ENCODE measurements at places on chromosomes 2 and 18.

DNA sequence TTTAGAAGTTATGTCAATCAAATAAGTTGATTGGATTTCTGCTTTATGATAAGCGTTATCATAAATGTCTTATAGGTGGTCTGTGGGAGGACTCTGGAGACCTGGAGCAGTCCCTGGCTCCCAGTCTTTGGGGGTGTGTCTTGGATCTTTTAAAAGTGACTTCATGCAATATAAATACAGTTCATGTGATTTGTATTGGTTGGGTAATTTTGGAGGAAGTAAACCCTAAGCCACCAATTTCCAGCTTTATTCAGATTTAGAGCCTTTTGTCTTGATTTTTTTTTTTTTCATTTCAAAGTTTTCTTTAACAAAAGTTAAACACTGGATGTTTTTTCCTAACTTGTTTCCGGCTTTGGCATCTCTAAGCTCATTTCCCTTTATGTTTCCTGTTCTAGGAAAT, 68.8 kb downstream of the MAP4K4 start:
- DNase-seq = no peak

GRCh38 chr2:138741851-138742250, 38.3 kb downstream of the NXPH2 start:
- no peak for DNase-seq

- DNase-seq = peak; percentile 67
These were observed 51.8 kb downstream of the MTHFD2 start for GRCh38 chr2:74250189-74250631.

GRCh38 chr2:197086500-197086899, 160.0 kb upstream of the PGAP1 start:
- no peak for DNase-seq

DNA sequence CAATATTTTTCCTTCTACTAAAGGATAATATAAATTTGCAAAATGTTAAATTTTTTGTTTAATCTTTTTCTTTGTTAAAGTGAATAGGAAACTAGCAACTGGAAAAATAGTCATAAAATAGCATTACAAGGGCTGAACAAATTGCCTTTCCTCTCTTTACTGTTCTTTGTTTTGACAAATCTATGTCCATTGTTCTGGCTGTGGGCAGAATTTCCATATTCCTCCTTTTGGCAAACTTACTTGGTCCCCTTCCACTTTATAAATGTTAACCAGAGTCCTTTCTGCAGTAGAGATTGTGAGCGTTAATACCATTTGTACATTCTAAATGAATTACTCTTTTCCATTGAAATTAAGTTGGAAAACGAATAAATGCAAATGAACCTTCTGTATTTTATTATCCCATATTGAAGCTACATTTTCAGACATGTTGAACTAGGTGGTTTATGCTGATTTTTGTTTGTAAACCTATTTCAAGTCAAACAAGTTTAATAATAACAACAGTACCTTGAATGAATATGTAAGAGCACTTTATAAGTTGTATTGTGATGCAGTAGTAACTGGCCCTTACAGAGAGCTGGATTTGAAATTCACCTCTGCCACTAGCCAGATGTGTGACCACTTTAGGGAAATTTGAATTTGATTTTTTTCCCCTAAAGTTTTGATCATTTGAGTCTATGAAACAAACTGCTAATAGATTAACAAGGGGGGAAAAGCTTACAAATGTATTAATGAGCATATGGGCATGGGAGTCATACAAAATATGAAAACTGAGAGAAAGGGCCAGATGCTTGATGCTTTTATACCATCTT, 3.3 kb downstream of the RNF125 start:
- no peak for DNase-seq

DNA sequence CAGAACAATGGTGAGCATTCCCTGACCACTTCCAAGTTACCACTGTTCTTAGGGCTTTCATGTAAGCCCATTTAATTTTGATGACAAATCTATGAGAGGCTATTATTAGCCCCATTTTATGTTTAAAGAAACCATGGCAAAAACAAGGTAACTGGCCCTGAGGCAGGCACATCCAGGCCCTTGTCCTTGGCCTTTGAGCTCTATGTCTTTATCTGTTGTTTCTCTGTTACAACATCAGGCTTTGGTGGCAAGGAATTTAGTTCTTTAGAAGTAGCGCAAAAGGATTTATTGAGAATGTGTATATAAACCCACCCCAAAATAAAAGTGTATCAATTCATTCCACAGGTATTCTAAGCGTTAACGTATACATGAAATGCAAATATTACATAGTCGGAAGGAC, 257.1 kb downstream of the HNMT start:
- DNase-seq = no peak

DNA sequence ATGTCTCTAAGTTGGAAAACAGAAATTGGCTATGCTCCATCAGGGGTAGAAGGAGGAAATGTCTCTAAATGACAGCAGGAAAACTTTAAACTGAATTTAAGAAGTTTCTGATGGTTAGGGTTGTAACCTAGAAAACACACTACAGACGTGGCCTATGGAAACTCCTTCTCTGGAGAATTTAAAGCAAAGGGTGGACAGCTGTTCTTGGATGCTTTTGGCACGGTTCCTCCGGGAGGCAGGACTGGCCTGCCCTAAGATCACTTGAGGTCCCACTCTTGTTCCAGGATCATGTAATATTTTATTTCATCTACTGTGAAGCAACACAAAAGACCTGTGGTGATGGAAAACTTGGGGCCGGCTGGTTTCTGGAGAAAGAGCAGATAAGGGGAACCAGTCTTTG, 77.0 kb downstream of the NRP2 start:
- no peak for DNase-seq
